ENCODE measurements at places on chromosomes 7 and 10.
A peak's percentile ranks its signal among the peaks of the same experiment; 100 is the strongest.

DNA sequence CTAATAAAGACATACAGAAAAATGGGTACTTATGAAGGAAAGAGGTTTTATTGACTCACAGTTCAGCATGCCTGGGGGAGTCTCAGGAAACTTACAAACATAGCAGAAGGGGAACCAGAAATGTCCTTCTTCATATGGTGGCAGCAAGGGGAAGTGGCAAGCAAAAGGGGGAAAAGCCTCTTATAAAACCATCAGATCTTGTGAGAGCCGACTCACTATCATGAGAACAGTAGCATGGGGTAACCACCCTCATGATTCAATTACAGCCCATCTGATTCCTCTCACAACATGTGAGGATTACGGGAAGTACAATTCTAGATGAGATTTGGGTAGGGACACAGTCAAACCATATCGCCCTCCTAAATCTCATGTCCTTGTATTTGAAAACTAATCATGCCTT is 1305.4 kb upstream of the SORCS1 start:
- no peak for DNase-seq

- no peak for DNase-seq
Observed at GRCh38 chr7:16094651-16095050, 326.7 kb downstream of the CRPPA start.

DNA sequence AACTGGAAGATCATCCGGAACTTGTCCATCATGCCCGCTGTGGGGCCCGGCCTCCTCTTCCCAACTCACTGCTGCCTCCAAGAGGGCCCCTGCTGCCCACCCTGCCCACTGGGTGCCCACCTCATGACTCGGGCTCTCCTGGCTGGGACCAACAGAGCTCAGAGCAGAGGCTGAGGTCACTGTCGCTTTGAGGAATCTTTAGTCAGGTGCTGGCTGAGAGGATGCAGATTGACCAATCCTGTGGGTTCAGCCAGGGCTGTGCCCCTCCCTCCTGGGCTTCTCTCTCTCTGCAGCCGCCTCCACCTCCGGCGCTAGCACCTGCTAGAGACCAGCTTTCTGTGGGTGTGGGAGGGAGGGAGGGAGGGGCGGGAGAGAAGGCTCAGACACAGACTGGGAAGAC is at the start of gene CALHM1:
Gene CALHM1 (minus strand): TSS at position 181 of the 400 bp plus-strand sequence. CDS start 149 bp downstream, at position 32.
- DNase-seq: no peak

DNA sequence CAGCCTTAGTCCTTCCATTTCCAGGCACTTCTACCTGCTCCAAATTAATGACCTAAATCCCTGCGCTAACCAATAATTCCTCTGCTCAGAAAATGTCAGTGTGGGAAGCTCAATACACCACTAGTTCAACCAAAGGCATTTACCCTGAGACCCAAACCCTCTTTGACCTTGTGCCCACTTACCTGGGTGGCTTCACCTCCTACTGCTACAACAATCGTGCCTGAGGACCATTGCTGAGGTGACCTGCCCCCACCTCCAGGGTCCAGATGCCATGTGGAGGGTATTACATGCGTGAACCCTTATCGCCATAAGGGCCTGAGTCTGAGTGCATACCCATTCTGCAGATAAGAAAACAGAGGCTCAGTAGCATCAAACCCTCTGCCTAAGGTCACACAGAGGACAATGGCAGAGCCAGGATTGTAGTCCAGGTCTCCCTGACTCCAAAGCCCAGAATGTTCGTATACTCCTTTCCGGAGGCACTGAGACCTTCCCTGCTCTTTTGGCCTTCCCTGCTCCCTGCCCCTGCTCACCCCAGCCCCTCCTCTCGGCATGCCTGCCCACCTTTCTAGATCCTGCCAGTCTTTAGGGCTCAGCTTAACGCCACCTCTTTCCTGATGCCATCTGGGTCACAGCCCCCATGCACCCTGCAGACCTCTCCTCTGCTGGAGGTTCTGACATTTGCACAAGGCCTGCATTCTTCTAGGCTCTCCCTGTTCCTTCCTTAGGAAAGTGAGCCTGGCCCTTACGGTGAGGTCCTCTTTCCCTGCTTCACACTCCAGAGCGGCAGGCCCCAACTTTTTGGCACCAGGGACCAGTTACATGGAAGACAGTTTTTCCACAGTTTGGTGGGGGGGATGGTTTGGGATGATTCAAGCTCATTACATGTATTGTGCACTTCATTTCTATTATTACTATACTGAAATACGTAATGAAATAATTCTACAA is 94.9 kb downstream of the CHST15 start:
- no peak for DNase-seq

DNA sequence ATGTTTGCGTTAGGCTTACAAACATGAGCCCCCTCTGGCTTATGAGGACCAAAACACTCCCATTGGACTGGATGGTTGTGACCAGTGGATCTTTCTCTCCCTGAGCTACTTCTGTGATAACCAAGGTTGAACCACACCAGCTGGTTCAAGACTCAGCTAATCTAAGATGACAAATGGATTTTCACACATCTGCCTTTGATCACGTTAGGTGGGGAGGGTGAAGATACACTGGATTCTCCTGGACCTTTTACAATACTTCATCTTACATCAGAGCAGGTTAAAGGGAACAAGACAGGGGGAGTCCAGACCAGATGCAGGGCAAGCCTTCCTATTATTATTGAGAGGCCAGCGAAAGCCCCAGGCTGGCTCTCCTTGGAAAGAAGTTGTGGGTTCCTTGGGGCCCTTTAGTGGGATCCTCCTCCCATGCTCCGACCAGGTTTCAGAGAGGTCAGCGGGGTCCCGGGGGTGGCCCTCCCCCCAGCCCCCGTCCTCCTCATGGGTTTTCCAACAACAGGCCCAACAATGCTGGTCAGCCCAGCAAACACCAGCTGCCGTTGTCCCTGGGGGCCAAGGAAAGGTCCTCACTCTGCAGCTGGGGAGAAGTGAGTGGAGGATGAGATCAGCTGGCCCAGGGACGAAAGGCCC is 2.8 kb downstream of the GFRA1 start:
- DNase-seq: no peak

DNA sequence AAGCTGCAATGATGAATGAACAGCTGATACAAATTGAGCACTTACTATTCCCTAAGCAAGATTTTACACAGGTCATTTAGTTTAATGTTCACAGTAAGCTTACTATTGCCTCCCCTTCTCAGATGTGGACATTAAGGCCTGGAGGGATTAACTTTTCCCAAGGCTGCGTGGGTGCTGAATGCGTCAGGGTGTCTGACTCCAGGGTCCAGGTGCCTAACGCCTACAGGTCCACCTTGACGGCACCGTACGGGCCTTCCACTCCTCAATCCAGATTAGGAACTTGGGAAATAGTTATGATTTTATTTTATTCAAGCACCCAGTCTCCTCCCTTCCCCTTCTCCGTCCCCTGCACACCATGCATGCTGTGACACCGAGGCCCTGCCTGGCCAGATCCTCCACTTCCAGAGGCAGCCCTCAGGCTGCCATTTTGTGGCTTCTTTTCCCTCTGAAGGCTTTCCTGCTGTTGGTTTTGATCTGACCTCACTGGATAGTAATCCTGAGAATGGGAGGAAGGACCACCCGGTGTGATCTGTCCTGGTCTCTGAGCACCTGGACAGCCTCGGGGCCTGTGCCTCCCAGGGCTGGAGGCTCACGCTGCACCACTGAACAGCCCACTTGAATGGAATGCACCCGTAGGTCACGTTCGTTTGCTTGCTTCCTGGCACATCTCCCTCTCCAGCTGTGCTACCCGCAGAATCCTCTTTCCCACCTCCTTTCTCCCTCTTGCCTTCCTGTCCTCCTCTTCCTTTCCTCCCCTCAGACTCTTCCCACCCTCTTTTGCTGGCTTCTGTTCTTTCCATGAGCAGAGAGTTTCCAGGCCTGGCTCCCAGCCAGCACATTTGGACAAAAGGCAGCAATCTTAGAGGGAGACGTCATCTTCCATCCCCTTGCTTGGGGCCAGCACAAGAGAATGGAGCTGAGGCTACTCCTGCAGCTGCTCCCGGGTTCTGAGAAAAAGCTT is 14.4 kb downstream of the DENND2A start:
- no peak for DNase-seq

- DNase-seq: no peak
Observed at GRCh38 chr10:13335881-13336280, 12.2 kb downstream of the SEPHS1 start.

- no peak for DNase-seq
Observed at GRCh38 chr7:136868496-136869000, at the start of gene CHRM2. TSS of gene CHRM2 (plus strand) at chr7:136868652. CDS start at chr7:137014866, 146,214 bp downstream.

- DNase-seq: peak; percentile 70
Observed at GRCh38 chr10:79137826-79138225, 69.1 kb downstream of the ZMIZ1 start.

- no peak for DNase-seq
Observed at GRCh38 chr7:87878208-87878735, 2.0 kb downstream of the DBF4 start.

DNA sequence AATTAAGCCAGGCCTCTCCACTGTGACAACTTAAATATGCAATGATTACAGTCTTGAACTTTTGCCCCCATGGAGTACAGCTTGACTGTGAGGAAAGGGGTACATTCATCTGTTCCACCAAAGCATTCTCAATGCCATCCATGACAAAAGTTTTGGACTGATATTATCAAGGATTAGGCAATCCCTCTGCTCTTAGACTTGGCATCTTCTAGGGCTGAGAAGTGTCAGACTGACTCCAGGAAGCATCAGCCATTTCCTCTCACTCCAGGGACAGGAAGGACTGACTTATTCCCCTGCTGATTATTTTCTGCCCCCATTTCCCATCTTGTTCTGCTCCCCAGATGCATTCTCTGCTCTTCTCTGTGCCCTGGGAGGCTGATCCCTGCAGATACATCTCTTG is 69.7 kb downstream of the ZNF365 start:
- DNase-seq: no peak

- DNase-seq: no peak
Observed at GRCh38 chr10:84076540-84077195, 62.6 kb upstream of the GHITM start.

GRCh38 chr10:132943791-132944404 is 1.5 kb upstream of the CFAP46 start:
- no peak for DNase-seq
